Activated CD4-positive, alpha-beta memory T cell treated with anti-CD3 and anti-CD28 coated beads, Interleukin-2, amount 10 ng/mL, durations not matched to agents 7 days and 5 days (primary cell): ENCODE measurements at places on chromosomes 3 and 15. TPM values are rescaled to one million over a fixed set of nuclear protein-coding genes. Genes with fewer than 3 reads are reported as not detected.

DNA sequence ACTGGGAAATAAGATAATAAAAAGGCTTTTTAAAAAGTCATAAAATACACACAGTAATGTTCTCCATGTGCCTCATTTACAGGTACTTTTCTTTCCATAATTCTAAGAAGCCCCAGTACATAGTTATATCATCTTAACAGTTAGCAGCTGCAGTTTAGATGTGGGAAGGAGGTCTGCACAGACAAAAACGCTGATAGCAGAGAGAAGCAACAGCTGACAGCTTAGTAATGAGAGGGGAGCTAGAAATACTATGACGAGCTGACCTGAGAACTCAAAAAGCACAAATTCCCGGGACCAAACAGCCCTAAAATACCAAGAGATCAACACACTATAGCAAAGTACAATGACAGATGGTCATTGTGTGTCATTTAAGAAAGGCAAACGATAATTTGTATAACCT is 36.7 kb upstream of the ARHGEF3 start:
- H3K4me1 ChIP-seq = peaks cover 4% of the 10 kb centered on the region
- H3K27me3 ChIP-seq = no peaks in the 10 kb centered on the region
- H3K36me3 ChIP-seq = no peaks in the 10 kb centered on the region
- DNase-seq = no peak
- no peak overlapping the region for H3K4me3 ChIP-seq
- no peak overlapping the region for H3K27ac ChIP-seq

Gene TNFSF10
- total RNA-seq = 119 TPM

Gene ASB14
- total RNA-seq = not detected

- H3K36me3 ChIP-seq = peaks cover 20% of the 10 kb centered on the region
- no peak overlapping the region for H3K27ac ChIP-seq
- H3K4me1 ChIP-seq = peaks cover 19% of the 10 kb centered on the region
- H3K27me3 ChIP-seq = no peaks in the 10 kb centered on the region
- no peak overlapping the region for H3K4me3 ChIP-seq
- no peak for DNase-seq
Observed at GRCh38 chr15:80076321-80077318, 17.1 kb downstream of the ZFAND6 start.

DNA sequence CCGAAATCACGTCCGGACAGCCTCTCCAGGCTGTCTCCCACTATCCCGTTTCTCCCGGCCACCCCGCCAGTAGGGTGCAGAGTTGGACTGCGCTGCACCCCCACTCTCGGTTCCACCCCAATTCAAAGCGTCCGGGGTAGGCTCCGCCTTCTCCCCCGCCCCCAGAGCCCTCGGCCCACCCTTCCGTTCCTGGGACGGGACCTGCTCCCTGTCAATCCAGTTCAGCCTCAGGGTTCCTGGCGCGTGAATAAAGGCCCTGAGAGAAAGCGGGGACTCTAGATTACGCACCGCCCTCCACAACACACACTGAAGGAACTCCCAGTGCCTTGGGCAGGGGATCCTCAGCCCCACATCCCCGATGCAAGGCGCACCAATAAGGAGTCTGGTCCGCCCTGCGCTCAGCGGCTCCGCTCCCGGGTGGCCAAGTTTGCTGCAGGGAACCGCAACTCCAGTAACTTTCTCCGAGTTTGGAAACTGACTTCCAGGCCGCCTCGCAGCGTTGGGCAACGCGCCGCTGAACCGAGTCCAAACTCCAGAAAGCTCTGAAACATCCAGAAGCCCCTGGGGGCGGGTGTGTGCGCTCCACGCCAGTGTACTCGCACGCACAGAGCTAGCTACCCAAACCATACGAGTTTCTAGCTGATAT is 1.9 kb downstream of the ADAMTS9 start:
- no peak for DNase-seq
- H3K36me3 ChIP-seq = peaks cover 3% of the 10 kb centered on the region
- no peak overlapping the region for H3K4me3 ChIP-seq
- H3K4me1 ChIP-seq = no peaks in the 10 kb centered on the region

GRCh38 chr3:110267304-110267845 is 804.2 kb upstream of the NECTIN3 start:
- DNase-seq = no peak
- no peaks in the 10 kb centered on the region for H3K36me3 ChIP-seq
- H3K4me3 ChIP-seq = no peak overlapping the region
- H3K27me3 ChIP-seq = no peaks in the 10 kb centered on the region
